DMS79 (cell line): ENCODE measurements at places on chromosomes 13 and 19.

DNA sequence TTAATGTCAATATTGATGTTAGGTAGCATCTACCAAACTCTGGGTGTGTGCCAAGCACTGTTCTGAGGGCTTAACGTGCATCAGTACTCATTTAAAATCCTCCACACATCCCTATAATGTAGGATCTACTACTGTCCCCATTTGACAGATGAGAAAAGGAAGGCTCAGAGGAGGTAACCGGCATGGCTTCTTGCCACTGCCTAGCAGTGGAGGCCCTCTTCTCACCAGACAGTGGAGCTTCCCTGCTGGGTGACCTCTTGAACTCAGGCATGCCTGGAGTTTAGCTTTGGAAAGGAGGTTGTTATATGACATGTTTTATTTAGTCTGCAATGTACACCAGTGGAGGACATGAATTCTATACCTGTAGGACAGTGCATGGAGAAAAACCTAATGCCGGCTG, 2.1 kb downstream of the SPATA13 start:
- no peak for DNase-seq

GRCh38 chr19:38781058-38781457, 7.7 kb upstream of the LGALS7 start:
- no peak for DNase-seq

GRCh38 chr13:79837741-79838450, 356.9 kb downstream of the NDFIP2 start:
- no peak for DNase-seq

- DNase-seq: no peak
Observed at GRCh38 chr19:47267350-47267759, 7.3 kb upstream of the INAFM1 start.

DNA sequence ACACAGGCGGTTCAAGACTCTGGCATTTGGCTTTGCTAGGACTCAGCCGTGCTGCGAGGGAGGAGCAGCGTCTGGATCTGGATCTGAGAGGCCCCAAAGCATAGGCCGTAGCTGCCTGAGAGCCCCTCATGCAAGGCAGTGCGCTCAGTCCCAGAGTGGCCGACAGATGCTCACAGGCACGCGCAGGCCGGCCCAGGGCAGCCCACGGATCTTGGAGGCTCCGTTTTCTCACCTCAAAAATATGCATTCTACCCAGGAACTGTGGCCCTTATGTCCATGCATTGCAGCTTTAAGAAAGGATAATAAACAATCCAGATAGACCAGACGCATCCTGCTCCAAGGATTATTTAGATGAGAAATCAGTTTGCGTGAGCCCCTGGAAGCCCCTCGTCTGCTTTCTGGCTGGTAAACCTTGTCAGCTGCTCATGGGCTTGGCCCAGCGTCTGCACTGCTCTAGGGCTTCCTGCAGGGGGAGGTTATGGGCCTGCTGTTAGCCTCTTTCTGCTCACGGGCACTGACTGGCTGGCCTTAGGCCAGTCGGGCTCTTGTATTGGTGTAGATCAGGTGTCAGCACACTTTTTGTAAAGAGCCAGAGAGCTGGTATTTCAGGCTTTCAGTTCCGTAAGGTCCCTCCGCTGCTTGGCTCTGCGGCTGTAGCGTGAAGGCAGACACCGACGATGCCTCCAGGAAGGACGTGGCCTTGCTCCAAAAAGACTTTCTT, 24.2 kb downstream of the TEX29 start:
- DNase-seq: peak; percentile 91

DNA sequence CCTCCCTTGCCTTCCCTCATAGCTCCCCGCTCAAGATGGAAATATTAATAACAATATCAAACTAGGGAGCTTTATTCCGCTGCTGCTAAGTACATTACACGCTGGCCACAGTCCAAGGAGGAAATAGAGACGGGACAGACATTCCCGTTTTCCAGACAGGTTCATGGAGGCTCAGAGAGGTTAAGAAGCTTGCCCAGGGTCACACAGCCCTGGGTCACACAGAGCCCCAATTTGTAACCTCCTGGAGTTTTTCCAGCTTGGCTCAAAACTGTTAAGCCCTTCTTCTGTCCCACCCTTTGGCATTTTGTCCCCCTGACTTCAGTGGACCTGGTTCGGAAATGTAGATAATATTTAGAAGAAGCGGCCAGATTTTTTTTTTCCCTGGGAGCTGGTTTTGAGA, 2.0 kb downstream of the BICRA start:
- DNase-seq: no peak

- DNase-seq: no peak
Observed at GRCh38 chr19:46528601-46529590, 33.2 kb upstream of the PNMA8B start.

DNA sequence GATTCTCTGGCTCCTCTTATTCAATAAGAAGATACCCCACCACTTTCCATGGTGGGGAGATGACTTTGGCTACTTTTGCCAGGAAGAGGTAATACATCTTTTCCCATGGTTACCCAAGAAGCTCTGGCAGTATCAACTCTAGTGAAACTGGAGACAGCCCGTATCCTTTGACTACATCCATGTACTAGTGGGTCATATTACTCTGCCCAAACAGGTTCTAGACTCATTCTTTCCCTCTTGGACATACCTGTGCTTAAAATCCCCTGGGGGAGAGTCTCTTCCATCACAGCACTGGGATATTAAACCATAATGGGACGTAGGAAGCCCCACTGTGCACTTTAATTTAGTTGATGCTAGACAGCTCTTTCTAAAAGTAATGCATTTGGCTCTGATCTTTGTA, 144.7 kb upstream of the KLF12 start:
- no peak for DNase-seq

DNA sequence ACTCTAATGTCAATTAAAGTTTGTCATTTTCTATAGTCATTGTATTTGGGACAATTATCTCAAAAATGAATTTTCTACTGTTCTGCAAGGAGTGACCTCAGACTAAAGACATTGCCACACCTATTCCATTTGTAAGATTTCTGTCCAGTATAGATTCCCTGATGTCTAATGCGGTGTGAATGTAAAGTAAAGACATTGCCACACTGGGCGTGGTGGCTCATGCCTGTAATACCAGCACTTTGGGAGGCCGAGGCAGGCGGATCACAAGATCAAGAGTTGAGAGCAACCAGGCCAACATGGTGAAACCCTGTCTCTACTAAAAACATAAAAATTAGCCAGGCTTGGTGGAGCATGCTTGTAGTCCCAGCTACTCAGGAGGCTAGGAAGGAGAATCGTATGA, 13.8 kb upstream of the ZNF83 start:
- no peak for DNase-seq

GRCh38 chr19:17751912-17752273, 616 bp downstream of the FCHO1 start:
- no peak for DNase-seq

GRCh38 chr19:56261145-56261544, 11.4 kb upstream of the EDDM13 start:
- DNase-seq: no peak

- no peak for DNase-seq
Observed at GRCh38 chr13:99179460-99179859, 21.2 kb upstream of the UBAC2 start.

DNA sequence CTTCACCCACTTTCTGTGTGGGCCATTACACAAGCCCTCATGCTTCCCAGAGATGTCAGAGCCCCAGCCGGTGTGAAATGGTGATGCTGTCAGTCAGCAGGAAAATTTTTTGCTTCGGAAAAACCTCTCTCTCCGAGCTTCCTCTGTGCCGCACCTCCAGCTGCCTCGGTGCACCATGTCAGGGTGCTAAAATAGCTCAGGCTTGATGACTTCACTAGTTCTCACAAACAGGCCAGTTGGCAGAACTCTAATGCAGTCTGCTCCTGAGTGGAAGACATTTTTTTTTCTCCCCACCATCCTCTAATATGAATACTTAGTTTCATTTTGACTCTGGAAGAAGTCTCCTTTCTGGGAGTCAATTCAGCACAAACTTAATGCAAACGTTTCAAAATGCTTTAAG, 71.3 kb downstream of the KLF12 start:
- no peak for DNase-seq

- DNase-seq: no peak
Observed at GRCh38 chr13:50250401-50250800, 235.2 kb downstream of the KCNRG start.

DNA sequence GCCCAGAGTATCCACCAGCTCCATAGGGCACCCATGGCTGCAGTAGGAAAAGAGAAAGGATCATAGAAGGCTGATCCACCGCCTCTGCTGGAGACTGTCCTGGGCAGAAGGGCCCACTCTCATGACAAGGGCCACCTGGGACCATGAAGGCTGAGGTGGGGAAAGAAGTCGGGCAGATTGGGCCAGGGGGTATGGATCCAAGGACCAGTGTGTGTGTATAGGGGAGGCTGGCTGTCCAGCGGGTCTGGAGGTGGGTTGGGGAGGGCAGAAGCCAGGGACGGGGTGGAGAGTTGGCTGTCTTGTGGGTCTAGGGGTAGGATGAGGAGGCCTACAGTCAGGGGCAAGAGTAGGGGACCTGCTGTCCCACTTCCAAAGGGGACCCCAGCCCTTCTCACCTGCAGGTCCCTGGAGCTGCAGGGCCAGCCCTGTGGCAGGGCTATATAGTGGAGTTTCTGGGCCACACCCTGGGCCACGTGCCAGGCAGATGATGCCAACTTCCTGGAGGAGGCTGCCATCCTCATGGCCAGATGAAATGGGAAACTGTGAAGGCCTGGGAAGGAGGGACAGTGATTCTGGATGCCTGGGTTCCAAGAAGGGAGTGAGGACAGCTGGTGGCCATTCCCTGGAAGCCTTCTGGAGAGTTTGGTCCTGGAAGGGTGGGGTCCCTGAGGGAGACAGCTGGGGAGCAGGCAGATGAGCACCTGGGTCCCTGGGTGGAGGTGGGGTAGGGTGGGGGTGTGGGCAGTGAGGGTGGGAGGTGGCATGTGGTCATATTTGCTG, at the start of gene FCGBP:
FCGBP (minus strand) TSS at position 51 of the 780 bp plus-strand sequence.
- no peak for DNase-seq

- DNase-seq: no peak
Observed at GRCh38 chr19:49492573-49493405, 3.4 kb upstream of the RPS11 start.

- DNase-seq: no peak
Observed at GRCh38 chr13:28237944-28238343, 99.6 kb downstream of the PAN3 start.

- DNase-seq: no peak
Observed at GRCh38 chr19:41886761-41887710, 4.1 kb downstream of the ARHGEF1 start.

DNA sequence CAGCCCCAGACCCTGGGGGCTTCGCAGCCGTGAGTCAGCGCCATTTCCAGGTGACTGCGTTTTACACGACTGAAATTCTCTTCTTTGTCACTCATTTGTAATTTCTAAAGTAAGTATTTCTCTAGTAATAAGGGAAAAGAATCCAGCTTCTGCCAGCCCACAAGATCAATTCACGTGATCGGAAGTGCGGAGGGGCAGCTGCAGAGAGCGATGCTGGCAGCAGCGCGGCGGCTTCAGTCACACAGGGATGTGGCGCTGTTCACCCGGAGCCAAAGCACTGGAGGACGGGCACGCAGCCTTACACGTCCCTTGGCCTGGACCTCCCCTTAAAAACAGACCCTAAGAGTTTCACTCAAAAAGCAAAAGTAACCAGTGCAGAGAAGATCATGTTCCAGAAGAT, 18.4 kb downstream of the GRTP1 start:
- no peak for DNase-seq

- no peak for DNase-seq
Observed at GRCh38 chr13:44785401-44785800, 203.9 kb downstream of the NUFIP1 start.

DNA sequence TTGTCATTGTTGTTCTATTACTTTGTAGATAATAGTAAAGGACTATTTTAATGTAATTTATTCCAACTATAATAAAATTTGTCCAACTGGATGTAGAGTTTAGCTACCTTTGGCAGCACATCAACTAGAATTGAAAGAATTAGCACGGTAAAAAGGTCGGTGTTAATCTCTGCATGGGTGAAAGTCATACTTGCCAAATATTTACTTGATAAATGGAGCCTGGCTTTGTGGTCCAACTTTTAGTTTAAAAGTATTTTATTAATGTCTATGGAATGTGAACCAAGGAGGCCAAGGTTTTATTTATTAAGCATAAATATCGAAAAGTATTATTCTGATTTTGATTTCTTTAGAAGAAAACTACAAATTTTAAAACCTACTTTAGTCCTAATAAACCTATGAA, 1389.0 kb downstream of the PCDH9 start:
- no peak for DNase-seq

GRCh38 chr19:12000152-12000981, 35.1 kb downstream of the ZNF433 start:
- no peak for DNase-seq

GRCh38 chr13:109200556-109200955, 571.1 kb downstream of the MYO16 start:
- DNase-seq: no peak

DNA sequence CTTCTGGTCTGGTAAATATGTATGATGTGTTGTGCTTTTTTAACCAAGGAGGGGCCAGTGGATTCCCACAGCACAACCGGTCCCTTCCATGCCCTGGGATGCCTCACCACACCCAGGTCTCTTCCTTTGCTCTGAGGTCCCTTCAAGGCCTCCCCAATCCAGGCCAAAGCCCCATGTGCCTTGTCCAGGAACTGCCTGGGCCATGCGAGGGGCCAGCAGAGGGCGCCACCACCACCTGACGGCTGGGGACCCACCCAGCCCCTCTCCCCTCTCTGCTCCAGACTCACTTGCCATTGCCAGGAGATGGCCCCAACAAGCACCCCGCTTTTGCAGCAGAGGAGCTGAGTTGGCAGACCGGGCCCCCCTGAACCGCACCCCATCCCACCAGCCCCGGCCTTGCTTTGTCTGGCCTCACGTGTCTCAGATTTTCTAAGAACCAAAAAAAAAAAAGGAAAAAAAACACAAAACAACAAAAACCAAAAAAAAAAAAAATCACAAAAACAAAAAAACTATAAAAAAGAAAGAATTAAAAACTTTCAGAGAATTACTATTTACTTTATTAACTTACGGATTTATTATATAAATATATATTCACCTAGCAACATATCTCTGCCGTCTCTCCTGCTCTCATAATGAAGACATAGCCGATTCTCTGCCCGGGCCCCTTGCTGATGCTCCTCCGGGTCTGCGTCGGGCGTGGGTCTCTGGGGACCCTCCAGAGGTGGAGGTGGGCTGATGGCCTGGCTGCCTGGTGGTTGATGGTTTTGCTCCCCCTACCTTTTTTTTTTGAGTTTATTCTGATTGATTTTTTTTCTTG, 14.4 kb downstream of the CAPN12 start:
- peak; percentile 7 for DNase-seq

GRCh38 chr13:79353693-79354092, 52.4 kb downstream of the RBM26 start:
- DNase-seq: no peak

DNA sequence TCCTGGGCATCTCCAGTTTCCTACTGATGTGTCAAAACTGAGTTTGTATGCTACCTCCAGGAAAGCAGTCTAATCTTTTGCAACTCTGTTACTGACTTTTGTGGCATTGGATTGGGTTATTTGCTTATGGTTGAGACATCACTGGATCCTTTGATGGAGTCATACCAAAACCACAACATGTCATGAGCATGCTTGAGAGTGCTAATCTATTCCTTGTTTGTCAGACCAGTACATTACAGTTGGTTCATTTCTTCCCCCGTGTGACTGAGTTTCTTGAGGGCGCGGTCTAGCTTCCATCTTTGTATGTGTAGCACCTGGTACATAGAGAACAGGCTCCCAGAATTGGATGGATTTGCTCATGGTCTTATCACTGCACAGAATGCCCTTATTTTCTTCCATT, 43.2 kb downstream of the SUGT1 start:
- DNase-seq: no peak
